Central memory CD8-positive, alpha-beta T cell (primary cell): ENCODE measurements at places on chromosomes 2 and 18.
A peak's percentile ranks its signal among the peaks of the same experiment; 100 is the strongest.

DNA sequence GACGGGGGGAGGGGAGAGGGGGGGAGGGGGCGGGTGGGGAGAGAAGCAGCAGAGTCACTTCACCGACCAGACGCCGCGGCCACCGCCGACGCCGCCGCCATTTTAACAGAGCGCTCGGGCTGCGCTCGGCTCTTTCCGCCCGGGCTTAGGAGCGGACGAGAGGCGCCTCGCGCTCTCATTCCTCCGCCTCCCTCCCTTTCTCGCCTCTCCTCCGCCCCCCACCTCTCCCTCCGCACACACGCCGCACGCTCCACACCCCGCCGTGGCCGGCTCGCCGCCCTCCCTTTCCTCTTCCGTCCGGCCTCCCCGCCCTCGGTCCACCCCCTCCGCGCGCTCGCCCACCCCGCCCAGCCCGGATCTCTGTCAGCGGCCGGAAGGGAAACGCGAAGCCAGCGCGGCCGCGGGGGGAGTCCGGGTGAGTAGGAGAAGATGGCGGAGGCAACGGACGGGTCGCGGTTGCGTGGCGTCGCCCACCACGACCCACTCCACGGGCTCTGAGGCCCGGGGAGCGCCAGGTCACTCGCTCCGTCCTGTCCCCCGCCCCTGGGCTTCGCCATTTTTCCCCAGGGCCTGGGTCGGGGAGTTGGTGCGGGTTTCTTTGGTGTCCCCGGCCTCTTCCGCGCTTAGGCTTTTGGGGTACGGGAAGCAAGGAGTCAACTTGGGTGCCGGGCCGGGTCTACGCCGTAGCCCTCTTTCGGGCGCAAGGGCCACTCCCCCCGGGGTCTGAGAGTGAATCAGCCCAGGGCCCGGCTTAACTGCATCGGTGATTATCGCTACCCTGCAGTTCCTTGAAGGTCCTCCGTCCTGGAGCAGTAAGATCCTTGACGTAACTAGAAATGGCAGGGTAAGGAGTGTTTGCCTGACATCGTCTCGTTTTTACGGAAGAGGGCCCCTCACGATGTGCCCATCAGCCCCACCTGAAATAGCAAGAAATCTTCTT lies at the start of gene USP34:
TSS of gene USP34 (minus strand) at position 123 of the 940 bp plus-strand sequence. CDS start 395 bp downstream, outside the sequence.
- peak within 1 kb of the TSS; percentile 96 for H3K27ac ChIP-seq
- H3K4me1 ChIP-seq, result peaks cover 11% of the 10 kb centered on the region
- H3K4me3 ChIP-seq, result peak within 1 kb of the TSS; percentile 93
- peaks cover 39% of the 10 kb centered on the region for H3K36me3 ChIP-seq
- no peaks in the 10 kb centered on the region for H3K27me3 ChIP-seq

DNA sequence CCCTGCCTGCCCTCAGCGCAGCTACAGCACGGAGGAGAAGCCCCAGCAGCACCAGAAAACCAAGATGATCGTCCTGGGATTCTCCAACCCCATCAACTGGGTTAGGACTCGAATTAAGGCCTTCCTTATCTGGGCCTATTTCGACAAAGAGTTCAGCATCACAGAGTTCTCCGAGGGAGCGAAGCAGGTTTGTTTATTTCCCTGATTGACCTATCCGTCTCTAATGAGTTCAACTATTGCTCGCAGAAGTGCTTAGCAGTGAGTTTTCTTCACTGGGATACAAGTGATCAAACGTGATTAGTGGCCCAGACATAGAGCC lies 639 bp downstream of the MAIP1 start:
- no peaks in the 10 kb centered on the region for H3K27me3 ChIP-seq
- peaks cover 46% of the 10 kb centered on the region for H3K4me1 ChIP-seq
- peak overlapping the region; percentile 98 for H3K4me3 ChIP-seq
- no peak for DNase-seq
- H3K27ac ChIP-seq, result peak overlapping the region; percentile 96
- peaks cover 28% of the 10 kb centered on the region for H3K36me3 ChIP-seq

GRCh38 chr2:149443150-149443549 lies 112.8 kb downstream of the LYPD6 start:
- no peaks in the 10 kb centered on the region for H3K27me3 ChIP-seq
- no peaks in the 10 kb centered on the region for H3K36me3 ChIP-seq
- DNase-seq, result no peak
- no peak overlapping the region for H3K4me3 ChIP-seq
- no peaks in the 10 kb centered on the region for H3K4me1 ChIP-seq

GRCh38 chr18:12254820-12255511 lies 805 bp downstream of the CIDEA start:
- no peak overlapping the region for H3K27ac ChIP-seq
- peaks cover 87% of the 10 kb centered on the region for H3K27me3 ChIP-seq
- H3K4me3 ChIP-seq, result no peak overlapping the region
- DNase-seq, result no peak
- no peaks in the 10 kb centered on the region for H3K4me1 ChIP-seq

GRCh38 chr2:40384714-40385113 lies 67.2 kb downstream of the SLC8A1 start:
- no peaks in the 10 kb centered on the region for H3K4me1 ChIP-seq
- H3K27me3 ChIP-seq, result no peaks in the 10 kb centered on the region
- no peaks in the 10 kb centered on the region for H3K36me3 ChIP-seq
- no peak for DNase-seq

DNA sequence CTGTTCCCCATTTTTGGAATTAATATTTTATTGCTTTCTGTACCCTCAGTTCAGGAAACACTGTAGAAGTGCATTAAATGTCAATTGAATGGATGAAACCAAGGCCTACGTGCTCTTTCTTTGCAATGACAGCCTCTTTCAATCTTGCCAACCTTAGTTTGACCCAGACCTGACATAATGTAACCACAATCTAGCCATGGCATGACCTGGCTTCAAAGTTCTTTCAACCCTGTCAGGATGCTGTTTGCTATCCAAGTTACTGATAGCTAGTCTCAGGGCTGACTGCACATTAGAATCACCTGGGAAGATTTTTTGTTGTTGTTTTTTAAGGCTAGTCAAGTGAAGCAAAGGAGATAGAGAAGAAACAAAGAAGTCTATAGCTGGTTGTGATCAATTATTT lies 190.9 kb upstream of the PKDCC start:
- DNase-seq, result no peak
- no peaks in the 10 kb centered on the region for H3K4me1 ChIP-seq
- peaks cover 34% of the 10 kb centered on the region for H3K27me3 ChIP-seq
- no peak overlapping the region for H3K4me3 ChIP-seq
- no peak overlapping the region for H3K27ac ChIP-seq
- H3K36me3 ChIP-seq, result peaks cover 2% of the 10 kb centered on the region

DNA sequence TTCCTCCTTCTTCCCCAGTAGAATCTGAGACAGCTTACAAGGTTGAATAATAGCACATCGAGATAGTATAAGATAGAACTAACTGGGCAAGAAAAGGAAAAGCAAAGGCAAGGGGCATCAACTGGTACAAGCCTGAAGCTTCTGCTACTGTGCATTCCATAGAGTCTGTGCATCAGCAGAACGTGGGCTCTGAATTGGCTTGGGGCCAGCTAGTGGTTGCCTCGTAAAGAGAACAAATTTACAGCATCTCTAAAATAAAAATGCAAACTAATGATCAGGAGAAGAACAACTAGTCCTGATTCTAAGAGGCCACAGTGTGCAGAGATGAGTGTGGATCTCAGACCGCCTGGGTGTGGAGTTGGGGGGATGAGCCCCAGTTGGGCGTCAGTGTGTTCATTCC lies 36.6 kb downstream of the UPP2 start:
- H3K27ac ChIP-seq, result no peak overlapping the region
- H3K27me3 ChIP-seq, result peaks cover 45% of the 10 kb centered on the region
- H3K4me3 ChIP-seq, result no peak overlapping the region
- H3K36me3 ChIP-seq, result no peaks in the 10 kb centered on the region
- DNase-seq, result no peak

DNA sequence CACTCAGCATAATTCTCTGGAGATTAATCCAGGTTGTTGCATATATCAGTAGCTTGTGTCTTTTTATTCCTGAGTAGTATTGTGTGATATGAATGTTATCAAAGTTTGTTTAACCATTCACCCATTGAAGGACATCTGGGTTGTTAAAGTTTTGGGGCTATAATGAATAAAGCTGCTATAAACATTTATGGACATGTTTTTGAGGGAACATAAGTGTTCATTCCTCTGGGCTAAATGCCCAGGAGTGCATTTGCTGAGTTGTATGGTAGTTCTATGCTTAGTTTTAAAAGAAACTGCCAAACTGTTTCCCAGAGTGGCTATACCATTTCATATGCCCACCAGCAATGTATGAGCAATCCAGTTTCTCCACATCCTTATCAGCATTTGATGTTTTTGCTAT lies 21.8 kb upstream of the KCNJ13 start:
- no peaks in the 10 kb centered on the region for H3K27me3 ChIP-seq
- no peak overlapping the region for H3K27ac ChIP-seq
- H3K36me3 ChIP-seq, result peaks cover 34% of the 10 kb centered on the region

- H3K36me3 ChIP-seq, result no peaks in the 10 kb centered on the region
- H3K27me3 ChIP-seq, result peaks cover 89% of the 10 kb centered on the region
- H3K4me3 ChIP-seq, result no peak overlapping the region
- no peak for DNase-seq
- no peak overlapping the region for H3K27ac ChIP-seq
Measured at GRCh38 chr18:36247036-36247435, 50.5 kb upstream of the FHOD3 start.

- H3K27me3 ChIP-seq, result no peaks in the 10 kb centered on the region
- H3K4me1 ChIP-seq, result peaks cover 19% of the 10 kb centered on the region
- H3K36me3 ChIP-seq, result no peaks in the 10 kb centered on the region
- H3K4me3 ChIP-seq, result no peak overlapping the region
- H3K27ac ChIP-seq, result no peak overlapping the region
Measured at GRCh38 chr18:48983793-48984437, 33.1 kb upstream of the SMAD7 start.

DNA sequence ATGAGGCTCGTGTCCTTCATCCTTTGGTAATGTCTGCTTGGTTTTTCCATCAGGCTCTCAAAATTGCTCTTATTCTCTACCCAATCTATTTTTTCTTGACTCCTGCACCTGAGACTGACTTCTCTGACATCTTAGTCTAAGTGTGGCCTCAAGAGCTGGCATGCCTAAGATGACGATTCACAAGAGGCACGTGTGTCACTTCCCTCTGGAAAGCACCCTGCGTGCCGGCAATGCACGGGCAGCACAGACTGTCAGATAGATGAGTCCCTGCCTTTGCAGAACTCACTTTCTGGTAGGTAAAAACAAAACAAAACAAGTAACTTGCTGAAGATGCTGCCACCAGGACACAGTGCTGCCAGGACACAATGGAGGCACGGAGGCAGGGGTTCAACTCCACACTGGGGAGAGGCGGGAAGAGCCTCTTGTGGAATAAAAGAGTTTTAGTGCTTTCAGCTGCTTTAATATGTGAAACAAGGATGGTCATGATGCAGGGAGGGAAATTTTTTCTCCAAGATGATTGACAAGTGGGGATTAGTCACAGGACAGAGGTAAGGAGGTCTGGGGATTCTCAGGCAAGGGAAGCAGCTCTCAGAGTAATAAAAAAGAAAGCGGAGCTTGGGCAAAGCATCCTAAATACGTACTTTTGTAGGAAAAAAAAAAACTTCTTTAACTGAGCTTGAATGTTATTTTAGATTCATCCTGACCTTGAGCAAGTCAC lies 27.3 kb downstream of the CYB5A start:
- no peaks in the 10 kb centered on the region for H3K27me3 ChIP-seq
- peak overlapping the region; percentile 11 for H3K27ac ChIP-seq
- peaks cover 13% of the 10 kb centered on the region for H3K36me3 ChIP-seq
- no peak for DNase-seq
- no peak overlapping the region for H3K4me3 ChIP-seq

- H3K36me3 ChIP-seq, result no peaks in the 10 kb centered on the region
- no peak for DNase-seq
- no peak overlapping the region for H3K4me3 ChIP-seq
- no peaks in the 10 kb centered on the region for H3K4me1 ChIP-seq
- no peak overlapping the region for H3K27ac ChIP-seq
Measured at GRCh38 chr2:204127238-204127637, 190.7 kb downstream of the ICOS start.

GRCh38 chr2:220460257-220460985 lies 833.0 kb downstream of the SLC4A3 start:
- no peak overlapping the region for H3K4me3 ChIP-seq
- DNase-seq, result no peak
- no peak overlapping the region for H3K27ac ChIP-seq
- H3K36me3 ChIP-seq, result no peaks in the 10 kb centered on the region
- H3K27me3 ChIP-seq, result no peaks in the 10 kb centered on the region

DNA sequence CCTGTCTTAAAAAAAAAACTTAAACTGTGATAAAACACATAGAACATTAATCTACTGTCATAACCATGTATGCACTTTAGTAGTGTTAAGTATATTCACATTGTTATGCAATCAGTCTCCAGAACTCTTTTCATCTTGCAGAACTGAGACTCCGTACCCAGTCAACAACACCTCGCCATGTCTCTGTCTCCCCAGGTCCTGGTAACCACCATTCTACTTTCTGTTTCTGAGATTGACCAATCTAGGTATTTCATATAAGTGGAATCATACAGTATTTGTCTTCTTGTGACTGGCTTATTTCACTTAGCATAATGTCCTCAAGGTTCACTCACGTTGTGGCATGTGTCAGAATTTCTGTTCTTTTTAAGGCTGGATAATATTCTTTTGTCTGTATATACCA lies 290.8 kb upstream of the CXCR4 start:
- no peaks in the 10 kb centered on the region for H3K36me3 ChIP-seq
- H3K27me3 ChIP-seq, result peaks cover 68% of the 10 kb centered on the region
- H3K27ac ChIP-seq, result no peak overlapping the region
- DNase-seq, result no peak
- no peak overlapping the region for H3K4me3 ChIP-seq

- no peak for DNase-seq
- no peaks in the 10 kb centered on the region for H3K27me3 ChIP-seq
- H3K27ac ChIP-seq, result no peak overlapping the region
- H3K36me3 ChIP-seq, result no peaks in the 10 kb centered on the region
Measured at GRCh38 chr2:159126432-159127022, 158.1 kb downstream of the TANC1 start.

GRCh38 chr2:69798290-69798908 lies 31.1 kb upstream of the GMCL1 start:
- H3K27ac ChIP-seq, result peak overlapping the region; percentile 44
- H3K4me3 ChIP-seq, result no peak overlapping the region
- peaks cover 12% of the 10 kb centered on the region for H3K4me1 ChIP-seq

GRCh38 chr2:10300997-10301940 lies 1.4 kb upstream of the HPCAL1 start:
- H3K27ac ChIP-seq, result peak overlapping the region; percentile 16
- H3K36me3 ChIP-seq, result peaks cover 2% of the 10 kb centered on the region
- no peak for DNase-seq
- H3K4me1 ChIP-seq, result peaks cover 47% of the 10 kb centered on the region
- H3K27me3 ChIP-seq, result no peaks in the 10 kb centered on the region
- H3K4me3 ChIP-seq, result peak overlapping the region; percentile 94

- H3K27me3 ChIP-seq, result peaks cover 29% of the 10 kb centered on the region
- H3K36me3 ChIP-seq, result no peaks in the 10 kb centered on the region
- H3K4me1 ChIP-seq, result no peaks in the 10 kb centered on the region
- DNase-seq, result no peak
Measured at GRCh38 chr18:9863282-9863681, 22.5 kb upstream of the TXNDC2 start.

GRCh38 chr2:24857746-24858145 lies 62.3 kb downstream of the ADCY3 start:
- peaks cover 2% of the 10 kb centered on the region for H3K36me3 ChIP-seq
- DNase-seq, result no peak
- H3K4me1 ChIP-seq, result peaks cover 5% of the 10 kb centered on the region
- H3K27me3 ChIP-seq, result no peaks in the 10 kb centered on the region
